ENCODE measurements at places on chromosomes 3 and 15.

- DNase-seq, result no peak
Measured at GRCh38 chr3:117734496-117734895, 1024.9 kb downstream of the TUSC7 start.

DNA sequence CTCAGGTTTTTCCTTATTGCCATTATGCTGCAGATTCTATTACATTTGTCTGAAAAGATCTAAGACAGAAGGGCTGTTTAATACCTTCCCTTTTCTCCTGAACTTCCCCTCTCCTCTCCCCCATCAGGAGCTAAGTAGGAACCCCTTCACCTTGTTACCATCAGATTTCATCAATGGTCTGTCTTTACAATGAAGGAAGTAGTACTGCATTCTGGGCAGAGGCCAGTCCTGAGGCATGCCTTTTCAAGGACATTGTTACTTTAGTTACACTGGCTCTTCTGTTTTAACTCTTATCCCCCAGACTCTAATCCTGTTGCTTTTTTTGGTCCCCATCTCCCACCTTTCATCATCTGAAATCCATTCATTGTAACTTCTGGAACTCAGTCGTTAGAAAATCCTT lies 8.1 kb downstream of the CTNNB1 start:
- DNase-seq, result no peak

DNA sequence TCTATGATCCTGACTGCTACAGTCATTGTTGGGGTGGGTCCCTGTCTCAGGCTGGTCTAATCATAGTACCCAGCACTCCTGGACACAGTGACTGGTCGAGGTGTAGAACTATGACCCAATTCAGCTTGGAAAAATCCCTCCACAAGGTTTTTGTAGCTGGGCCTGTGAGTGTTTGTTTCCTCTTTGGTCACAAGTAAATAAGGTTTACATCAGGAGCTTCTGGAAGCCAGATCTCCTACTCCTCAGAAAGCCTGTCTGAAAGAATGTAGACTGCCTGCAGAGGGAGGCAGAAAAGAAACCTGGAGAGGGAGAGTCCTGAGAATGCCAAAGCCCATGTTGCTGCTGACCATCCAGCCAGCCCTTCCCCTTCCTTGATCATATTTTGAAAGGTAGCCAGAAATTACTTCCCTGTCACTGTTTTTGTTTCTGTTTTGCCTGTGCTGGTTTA lies 123.2 kb downstream of the RAP2B start:
- DNase-seq, result no peak

- DNase-seq, result no peak
Measured at GRCh38 chr15:29680465-29681165, 141.7 kb downstream of the TJP1 start.

DNA sequence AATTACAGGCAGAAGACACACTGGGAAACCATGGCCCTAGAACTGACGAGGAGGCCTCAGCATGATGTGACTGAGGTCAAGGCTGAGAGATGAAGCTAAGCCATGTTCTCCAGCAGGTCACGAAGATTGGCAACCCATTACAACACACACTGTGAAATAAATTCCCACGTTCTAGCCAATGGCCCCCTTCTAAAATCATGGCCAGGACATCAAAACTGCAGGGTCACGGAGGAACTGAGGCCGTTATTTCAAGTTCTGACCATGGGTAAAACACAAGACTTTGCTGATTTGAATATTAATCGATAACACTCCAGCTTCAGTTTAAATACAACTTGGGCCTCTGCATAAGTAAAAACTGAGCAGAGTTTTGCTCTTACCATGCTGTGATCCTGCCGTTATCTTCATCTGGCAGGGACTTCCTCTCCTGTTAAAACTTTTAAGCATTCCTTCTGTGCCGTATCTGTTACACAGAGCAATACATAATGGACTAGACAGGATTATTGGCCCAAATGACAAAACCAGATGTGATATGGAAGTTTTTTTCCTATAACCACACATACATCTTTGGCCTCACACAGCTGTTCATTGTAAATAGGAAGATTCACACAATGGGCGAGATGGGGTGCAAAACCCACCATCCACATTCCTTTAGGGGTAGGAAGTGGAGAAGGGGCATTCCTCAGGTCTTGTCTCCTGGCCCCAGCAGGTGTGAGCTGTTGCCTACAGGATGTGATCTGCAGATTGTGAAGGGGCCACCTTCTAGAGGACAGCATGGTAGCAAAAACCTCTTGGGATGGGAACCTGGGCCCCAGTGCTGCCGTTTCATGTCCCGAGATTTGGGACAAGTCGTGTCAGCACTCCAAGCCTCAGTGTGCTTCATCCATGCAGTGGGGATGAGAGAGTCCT lies 207.4 kb downstream of the OPA1 start:
- DNase-seq, result no peak

DNA sequence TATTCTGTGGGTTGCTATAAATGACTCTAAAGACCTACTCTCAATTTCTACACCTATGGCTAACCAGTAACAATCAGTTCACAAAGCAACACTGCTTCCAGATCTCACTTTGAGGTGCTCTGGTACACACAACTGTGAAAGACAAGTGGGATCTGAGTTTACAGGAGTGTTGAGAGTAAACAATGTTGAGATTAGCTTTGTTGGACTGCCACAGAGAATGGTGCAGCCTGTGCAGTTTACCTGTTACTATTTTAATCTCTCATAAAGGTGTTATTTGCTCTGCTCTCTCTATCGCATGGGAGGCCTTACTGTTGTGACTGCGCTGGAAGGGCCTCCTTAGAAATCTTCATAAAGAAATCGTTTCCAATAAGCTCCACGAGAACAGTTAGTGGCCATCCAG lies 112.0 kb downstream of the SOX2 start:
- no peak for DNase-seq
